ENCODE measurements at places on chromosomes 13 and 19. TPM values are rescaled to one million over a fixed set of nuclear protein-coding genes. Genes with fewer than 3 reads are reported as not detected.

Gene METTL21C
- not detected for polyA plus RNA-seq

Gene TLE6
- polyA plus RNA-seq, result 0.78 TPM

- no peak overlapping the region for H3K27ac ChIP-seq
- peaks cover 34% of the 10 kb centered on the region for H3K4me1 ChIP-seq
- no peak overlapping the region for H3K4me3 ChIP-seq
- no peaks in the 10 kb centered on the region for H3K27me3 ChIP-seq
These were observed 262.2 kb downstream of the KLF5 start for GRCh38 chr13:73321043-73321442.

GRCh38 chr13:111491659-111492058 lies 171.2 kb downstream of the TEX29 start:
- H3K36me3 ChIP-seq, result no peaks in the 10 kb centered on the region
- no peak overlapping the region for H3K27ac ChIP-seq
- no peak overlapping the region for H3K4me3 ChIP-seq
- no peaks in the 10 kb centered on the region for H3K27me3 ChIP-seq
- no peaks in the 10 kb centered on the region for H3K4me1 ChIP-seq

- peaks cover 11% of the 10 kb centered on the region for H3K4me1 ChIP-seq
- H3K4me3 ChIP-seq, result no peak overlapping the region
- no peak for DNase-seq
- H3K36me3 ChIP-seq, result no peaks in the 10 kb centered on the region
- H3K27me3 ChIP-seq, result no peaks in the 10 kb centered on the region
These were observed 4.6 kb downstream of the TMEM147 start for GRCh38 chr19:35549879-35550523.

GRCh38 chr13:33958964-33959363 lies 141.0 kb downstream of the RFC3 start:
- H3K27me3 ChIP-seq, result no peaks in the 10 kb centered on the region
- H3K4me3 ChIP-seq, result no peak overlapping the region
- no peak overlapping the region for H3K27ac ChIP-seq
- no peak for DNase-seq

DNA sequence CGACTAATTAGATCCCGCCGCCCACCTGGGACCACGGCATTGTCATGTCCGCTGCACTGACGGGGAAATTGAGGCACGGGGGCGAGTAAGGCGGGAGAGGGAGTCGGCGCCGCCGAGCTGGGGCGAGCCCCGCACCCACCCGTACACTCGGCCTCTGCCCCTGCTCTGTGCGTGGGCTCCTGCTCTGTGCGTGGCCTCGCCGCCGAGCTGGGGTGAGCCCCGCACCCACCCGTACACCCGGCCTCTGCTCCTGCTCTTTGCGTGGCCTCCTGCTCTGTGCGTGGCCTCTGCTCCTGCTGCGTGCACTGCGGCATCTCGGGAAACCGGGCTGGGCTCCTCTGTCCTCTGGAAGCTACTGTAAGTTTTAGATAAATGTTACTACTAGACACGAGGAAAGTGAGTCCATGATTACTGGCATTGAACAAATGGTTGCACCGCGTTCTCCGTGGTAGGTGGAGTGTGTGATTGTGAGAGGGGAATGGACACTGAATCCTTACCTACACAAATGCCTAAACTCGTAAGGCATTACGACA lies 826 bp upstream of the C1QTNF9 start:
- no peak for DNase-seq
- no peaks in the 10 kb centered on the region for H3K27me3 ChIP-seq
- H3K4me1 ChIP-seq, result no peaks in the 10 kb centered on the region
- H3K36me3 ChIP-seq, result no peaks in the 10 kb centered on the region

Gene FUT1
- 0.72 TPM for polyA plus RNA-seq

GRCh38 chr19:43777163-43777695 lies 3.5 kb downstream of the KCNN4 start:
- peaks cover 5% of the 10 kb centered on the region for H3K4me1 ChIP-seq
- no peak overlapping the region for H3K27ac ChIP-seq
- H3K27me3 ChIP-seq, result no peaks in the 10 kb centered on the region
- H3K4me3 ChIP-seq, result no peak overlapping the region
- DNase-seq, result no peak

- DNase-seq, result no peak
- no peak overlapping the region for H3K27ac ChIP-seq
- H3K4me3 ChIP-seq, result no peak overlapping the region
- no peaks in the 10 kb centered on the region for H3K27me3 ChIP-seq
These were observed 652.6 kb downstream of the DACH1 start for GRCh38 chr13:71214357-71214756.

GRCh38 chr13:111367340-111367739 lies 46.9 kb downstream of the TEX29 start:
- no peaks in the 10 kb centered on the region for H3K27me3 ChIP-seq
- no peak for DNase-seq
- H3K27ac ChIP-seq, result no peak overlapping the region
- H3K4me3 ChIP-seq, result no peak overlapping the region
- H3K4me1 ChIP-seq, result no peaks in the 10 kb centered on the region
- H3K36me3 ChIP-seq, result no peaks in the 10 kb centered on the region

Gene BRSK1
- polyA plus RNA-seq, result not detected

- no peak for DNase-seq
- H3K4me1 ChIP-seq, result peaks cover 4% of the 10 kb centered on the region
- H3K27ac ChIP-seq, result peak overlapping the region; percentile 35
- H3K27me3 ChIP-seq, result no peaks in the 10 kb centered on the region
- H3K36me3 ChIP-seq, result no peaks in the 10 kb centered on the region
These were observed 216.2 kb downstream of the IRS2 start for GRCh38 chr13:109569958-109570711.

All from liver (tissue), 10 donors.